NCI-H1930 (cell line): ENCODE measurements at places on chromosomes 3 and 15.

GRCh38 chr15:70196372-70197316 lies 98.9 kb upstream of the TLE3 start:
- DNase-seq, result no peak

DNA sequence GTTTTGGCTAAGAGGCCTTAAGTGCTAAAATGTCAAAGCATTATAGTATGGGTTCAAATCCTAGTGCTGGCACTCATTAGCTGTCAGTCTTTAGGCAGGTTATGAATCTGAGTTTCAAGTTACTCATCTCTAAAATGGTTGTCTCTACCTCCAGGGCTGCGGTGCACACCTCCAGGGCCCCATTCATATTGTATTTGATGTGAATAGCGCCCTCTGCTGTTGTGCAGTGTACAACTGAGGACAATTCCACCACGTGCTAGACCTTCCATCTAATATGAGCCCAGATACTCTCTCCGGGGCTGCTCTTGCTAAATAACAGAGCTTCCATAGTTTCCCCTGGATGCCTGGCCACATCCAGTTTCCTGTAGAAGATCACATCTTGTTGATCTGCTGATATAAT lies 54.3 kb downstream of the OXNAD1 start:
- no peak for DNase-seq

GRCh38 chr15:86028961-86029360 lies 50.7 kb upstream of the AGBL1 start:
- no peak for DNase-seq

DNA sequence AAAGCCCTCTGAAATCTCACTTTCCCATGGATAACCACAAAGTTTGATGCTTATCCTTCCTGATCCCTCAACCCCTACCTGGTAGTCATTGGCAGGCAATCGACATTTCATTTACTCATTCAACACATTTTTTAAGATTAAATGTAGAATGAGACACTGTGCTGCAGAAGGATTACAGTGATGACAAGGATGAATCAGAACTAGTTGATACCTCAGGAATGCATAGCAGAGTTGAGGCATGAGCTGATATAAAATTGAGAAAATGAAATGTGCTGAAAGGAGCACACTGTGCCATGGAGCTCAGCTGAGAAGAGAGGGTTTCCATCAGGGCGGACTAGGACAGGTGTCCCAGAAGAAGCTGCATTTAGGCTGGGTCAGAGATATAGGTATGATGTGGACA lies 48.9 kb upstream of the ACTL6A start:
- DNase-seq, result no peak

DNA sequence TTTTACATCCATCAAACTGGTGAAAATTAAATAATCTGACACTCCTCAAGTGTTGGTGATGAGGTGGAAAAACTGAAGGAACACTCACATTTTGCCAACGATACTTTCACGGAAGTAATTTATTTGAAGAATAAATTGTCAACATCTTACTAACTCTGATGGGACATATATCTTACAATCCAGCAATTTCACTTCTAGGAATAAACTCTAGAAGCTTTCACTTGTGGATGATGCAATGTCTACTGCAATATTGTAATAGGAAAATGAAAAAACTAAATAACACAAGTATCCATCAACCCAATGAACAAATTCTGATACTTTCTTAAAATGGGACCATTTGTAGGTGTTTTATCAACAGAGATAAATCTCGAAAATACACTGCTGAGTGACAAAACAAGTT lies 16.2 kb upstream of the LIPC start:
- no peak for DNase-seq

DNA sequence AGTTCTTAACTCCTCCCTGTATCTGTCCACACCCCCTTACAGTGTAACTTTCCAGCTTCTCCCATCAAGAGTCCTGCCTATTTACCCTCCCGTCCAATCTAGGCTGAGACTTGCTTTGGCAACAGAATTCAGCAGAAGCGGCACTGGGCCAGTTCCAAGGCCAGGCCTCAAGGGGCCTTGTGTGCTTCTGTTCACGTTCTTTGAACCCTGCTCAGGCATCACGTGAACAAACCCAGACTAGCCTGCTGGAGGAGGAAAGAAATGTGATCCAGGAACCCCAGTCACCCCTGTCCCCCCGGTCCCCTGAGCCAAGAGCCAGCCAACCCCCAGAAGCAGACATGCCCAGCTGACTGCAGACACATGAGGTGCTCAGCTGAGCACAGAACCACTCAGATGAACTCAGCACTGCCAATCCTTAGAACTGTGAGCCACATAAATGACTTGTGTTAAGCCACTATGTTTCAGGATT lies 76.1 kb upstream of the DCLK3 start:
- no peak for DNase-seq

- no peak for DNase-seq
Observed at GRCh38 chr15:99507504-99508310, 58.1 kb upstream of the MEF2A start.

DNA sequence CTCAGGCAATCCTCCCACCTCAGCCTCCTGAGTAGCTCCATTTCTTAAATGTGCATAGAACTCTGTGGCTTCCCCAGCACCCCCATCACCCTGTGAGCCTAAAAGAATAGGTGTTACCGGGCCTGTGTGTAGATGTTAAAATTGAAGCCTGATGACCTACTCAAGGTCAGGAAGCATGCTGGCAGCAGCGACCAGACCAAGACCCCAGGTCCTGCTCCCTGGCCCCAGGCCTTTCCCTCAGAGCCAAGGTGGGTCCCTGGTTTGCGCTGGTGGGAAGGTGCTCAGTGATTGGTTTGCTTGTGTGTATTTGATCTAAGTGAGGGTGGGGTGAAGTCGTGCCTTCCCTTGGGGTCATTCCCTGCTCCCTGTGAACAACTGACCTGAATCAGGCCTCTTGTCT lies 18.4 kb upstream of the CRABP1 start:
- no peak for DNase-seq

- no peak for DNase-seq
Observed at GRCh38 chr15:39270221-39270855, 310.5 kb upstream of the THBS1 start.

DNA sequence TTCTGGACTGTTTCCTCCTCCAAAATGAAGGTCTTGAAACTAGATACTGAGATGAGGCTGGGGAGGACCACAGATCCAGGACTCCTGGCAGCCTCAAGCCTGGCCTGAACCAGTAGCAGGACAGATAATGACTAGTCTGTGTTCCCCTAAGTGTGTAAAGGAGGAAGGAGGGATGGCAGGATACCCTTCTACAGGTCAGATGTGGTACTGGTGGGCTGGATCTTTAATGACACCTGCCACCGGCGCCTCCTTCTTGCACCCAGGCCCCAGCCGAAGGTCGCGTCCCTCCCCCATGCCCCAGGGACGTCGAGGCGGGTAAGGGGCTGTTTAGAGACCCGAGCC lies 556 bp downstream of the USP19 start:
- DNase-seq, result no peak

DNA sequence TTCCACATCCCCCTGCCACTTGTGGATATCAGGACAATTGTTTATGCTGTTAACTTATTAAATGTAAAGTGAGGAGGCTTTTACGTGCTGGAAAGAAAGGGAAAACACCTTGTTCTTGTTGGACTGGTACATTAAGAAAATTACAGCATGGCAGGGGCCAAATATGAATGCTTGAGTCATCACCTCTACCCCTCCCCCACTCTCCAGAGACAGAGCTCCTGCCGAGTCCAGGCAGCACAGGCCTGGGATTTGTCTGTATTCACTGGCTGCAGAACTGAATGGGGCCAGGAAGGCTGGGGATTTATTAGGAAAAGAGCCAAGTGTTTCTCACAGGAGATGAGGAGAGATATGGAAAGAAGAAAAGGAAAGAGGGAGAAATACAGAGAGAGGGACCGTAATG lies 308.9 kb downstream of the EPHB1 start:
- DNase-seq, result no peak

- no peak for DNase-seq
Observed at GRCh38 chr15:90437516-90437915, 49.5 kb downstream of the IQGAP1 start.

DNA sequence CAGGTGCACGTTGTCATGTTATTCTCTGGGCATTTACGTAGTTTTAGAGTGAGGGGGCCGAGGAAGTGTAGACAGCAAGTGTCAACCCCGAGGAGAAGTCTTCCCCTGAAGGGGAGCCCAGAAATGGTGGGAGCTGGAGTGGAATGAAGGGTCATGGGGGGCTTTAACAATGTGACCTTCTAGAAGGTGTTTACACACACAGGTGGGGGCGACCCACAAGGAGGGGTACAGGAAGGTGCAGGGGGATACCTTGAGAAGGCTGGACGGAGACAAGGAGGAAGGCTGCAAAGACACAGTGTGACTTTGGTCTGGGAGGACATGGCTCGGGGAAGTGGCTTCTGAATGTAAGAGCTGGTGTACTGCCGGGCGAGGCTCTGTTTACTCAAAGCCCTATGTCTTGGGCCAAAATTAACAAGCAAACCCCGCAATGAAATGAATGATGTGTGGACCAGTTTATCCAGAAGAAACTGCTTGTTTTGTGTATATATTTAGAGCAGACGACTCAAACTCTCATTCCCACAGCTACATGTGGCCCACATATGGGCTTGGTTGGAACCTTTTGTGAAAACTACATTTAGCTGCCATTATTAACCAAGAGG lies 18.7 kb downstream of the TRPM1 start:
- no peak for DNase-seq

GRCh38 chr3:155425396-155425795 lies 131.9 kb upstream of the STRIT1 start:
- no peak for DNase-seq

DNA sequence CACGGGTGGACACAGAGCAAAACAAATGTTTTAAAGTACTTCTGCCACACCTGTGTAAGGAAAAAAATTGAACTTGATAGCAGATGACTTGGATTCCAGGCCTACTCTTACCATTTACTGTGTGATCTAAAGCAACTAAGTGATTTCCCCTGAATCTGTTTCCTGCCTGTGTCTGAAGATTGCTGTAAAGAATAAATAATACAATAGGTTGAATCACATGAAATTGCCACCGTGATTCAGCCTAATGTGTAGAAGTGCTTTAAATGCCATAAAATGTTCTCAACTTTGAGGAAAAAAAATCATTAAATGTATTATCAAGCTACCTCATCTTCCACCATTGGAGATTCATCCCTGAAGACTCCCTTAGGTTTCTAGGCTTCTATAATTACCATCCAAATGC lies 27.6 kb upstream of the NUDT16 start:
- no peak for DNase-seq

GRCh38 chr3:111763001-111763471 lies 96.0 kb upstream of the PHLDB2 start:
- no peak for DNase-seq

DNA sequence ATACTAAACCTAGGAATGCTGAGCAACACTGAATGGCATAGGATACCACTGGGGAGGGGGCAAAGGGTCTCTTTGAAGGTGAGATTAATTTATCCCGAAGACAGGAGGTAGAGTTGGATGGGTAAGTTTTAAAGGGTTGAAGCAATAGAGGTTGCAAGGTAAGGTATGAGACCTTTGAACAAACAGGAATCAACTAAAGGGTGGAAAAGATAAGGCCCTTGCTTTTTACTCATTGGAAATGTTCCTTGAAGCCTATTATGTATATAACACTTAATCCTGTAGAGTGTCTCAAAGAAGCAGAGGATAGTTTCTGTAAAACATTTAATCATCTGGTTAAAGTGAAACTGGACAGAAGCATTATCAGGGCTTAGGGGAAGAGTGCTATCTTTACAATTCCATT lies 5.7 kb downstream of the ABHD5 start:
- DNase-seq, result no peak

GRCh38 chr15:73079565-73079964 lies 27.3 kb downstream of the NEO1 start:
- no peak for DNase-seq

- no peak for DNase-seq
Observed at GRCh38 chr3:13171704-13172643, 98.7 kb upstream of the IQSEC1 start.

- no peak for DNase-seq
Observed at GRCh38 chr3:152255290-152255689, 13.4 kb upstream of the MBNL1 start.

- no peak for DNase-seq
Observed at GRCh38 chr15:93063262-93063671, 25.7 kb downstream of the RGMA start.

DNA sequence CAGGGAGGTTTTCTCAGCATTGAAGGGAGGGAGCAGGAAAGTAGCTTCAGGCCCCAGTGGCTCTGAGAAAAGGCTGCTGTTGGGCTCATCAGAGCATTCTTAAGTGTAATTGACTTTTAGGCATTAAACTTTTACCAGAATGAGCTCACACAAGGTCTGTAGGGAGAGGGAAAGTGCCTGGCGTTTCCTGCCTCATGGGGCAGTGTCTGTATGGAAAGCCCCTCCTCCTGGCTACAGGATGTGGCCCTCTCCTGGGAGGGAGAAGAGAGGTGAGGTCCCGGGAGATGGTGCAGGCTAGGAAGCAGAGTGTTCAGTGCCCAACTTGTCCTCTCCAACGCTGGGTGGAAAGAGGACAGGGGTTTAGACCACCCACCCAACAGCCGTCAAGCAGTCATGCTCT lies 21.3 kb upstream of the SCN10A start:
- DNase-seq, result no peak

- no peak for DNase-seq
Observed at GRCh38 chr3:58697561-58697960, 31.0 kb upstream of the FAM3D start.

GRCh38 chr3:116038968-116039650 lies 406.2 kb downstream of the LSAMP start:
- DNase-seq, result no peak

DNA sequence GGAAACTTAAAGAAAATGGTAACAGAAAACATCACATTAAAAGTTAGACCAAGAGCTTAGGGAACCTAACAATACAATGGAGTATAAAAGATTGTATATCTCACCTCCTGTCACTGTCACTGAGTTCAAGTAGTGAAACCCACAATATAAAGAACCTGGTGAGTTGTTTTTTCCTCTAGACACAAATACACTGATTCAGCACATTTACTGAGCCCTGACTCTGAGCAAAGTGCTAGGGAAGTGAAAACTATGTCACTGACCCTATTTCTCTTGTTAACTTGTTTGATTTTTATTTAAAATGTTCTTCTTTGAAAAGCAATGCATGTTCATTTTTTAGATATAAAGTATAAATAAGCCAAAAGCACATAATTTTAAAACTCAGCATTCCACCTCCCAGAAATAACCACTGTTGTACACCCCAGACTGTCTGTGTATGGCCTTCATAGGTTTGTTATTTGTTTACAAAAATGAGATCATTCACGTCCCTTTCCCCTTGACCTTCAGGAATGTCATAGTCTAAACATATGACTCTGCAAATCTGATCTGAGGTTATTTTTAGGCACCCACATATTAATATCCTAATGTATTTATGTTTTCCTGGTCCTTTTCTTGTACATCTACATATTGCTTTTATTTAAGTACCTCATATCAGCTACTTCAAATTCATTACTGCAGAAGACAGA lies 69.2 kb upstream of the CSTA start:
- no peak for DNase-seq

DNA sequence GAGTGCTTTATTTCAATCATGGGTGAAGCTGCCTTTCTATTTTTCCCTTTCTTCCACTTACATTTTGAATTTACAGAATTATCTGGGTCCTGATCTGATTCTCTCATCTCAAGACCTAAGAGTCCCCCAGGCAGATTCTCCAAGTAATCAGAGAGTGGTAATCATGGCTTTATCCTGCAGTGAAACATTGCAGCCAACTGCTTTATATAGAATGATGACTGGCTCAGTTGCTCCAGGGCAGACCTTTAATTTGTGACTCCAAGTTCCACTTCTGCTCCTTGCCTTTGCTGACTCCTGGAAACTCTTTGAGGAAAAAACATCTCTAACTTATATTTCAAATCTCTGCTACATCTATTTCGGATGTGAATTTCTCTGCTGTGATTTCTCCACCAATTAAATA lies 25.5 kb upstream of the NPTN start:
- DNase-seq, result no peak
